NCI-H1694 (cell line): ENCODE measurements at places on chromosomes 11 and 22.

GRCh38 chr22:47168900-47169800 is 406.7 kb downstream of the TBC1D22A start:
- no peak for DNase-seq

DNA sequence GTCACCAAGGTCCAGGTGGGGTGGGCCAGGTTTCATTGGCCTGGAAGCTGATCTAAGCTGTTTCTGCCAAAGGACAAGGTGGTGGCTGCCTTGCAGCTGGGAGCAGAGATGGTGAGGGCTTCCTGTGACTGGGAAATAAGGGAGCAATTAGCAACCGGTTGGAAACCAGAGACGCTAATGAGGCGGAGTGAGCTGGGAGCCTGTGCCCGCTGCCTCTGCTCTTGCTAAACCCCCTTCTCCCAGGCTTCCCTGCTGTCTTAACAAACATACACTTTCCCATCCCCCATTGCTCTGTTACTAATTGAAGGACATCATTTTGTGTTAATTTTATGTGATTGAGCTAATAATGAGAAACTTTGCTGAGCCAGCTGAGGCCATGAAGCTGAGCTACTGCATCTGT is 121.8 kb downstream of the INSC start:
- DNase-seq: no peak

GRCh38 chr22:23302171-23303002 is 122.1 kb downstream of the BCR start:
- no peak for DNase-seq

DNA sequence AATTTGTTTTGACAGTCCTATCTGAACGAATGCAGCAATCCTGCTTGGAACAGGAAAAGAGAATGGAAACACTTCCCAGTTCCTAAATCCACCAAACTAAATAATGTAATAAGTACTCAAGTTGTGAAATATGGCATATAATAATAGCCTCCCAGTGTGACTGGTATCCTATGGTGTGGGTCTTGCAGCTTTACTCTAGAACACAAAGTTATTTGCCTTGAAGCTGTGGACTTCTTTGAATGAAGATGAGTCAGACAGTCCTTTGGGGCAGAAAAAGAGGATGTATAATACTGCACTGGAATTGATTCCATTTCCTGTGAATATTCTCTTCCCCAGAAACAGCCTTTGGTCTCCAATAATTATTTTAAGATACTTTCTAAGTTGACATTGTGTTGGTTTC is 887.0 kb downstream of the KCNA4 start:
- no peak for DNase-seq

DNA sequence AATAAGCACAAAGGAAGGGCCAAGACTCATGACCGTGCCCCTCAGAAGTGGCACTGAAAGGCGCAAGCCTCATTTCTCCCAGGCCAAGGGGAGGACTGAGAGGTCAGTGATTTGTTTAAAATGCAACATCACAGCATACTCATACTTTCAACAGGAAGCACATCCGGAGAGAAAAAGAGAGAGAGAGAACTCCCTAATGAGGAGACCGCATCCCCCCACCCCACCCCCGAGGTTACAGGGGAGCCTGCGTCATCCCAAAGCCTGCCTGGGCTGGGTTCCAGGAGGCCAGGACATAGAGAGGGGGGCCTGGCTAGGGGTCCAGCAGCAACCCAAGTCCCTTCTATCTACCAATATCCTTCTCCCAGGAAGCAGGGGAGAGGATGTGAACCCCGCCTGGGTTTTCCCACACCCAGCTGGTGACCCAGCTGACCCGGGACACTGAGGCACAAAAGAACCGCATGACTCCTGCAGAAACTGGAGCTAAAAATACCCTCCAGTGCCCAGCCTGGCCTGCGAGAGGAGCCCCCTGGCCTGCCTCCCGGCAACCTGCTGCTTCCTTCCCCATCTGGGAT is 3.8 kb downstream of the CSNK1E start:
- no peak for DNase-seq

- no peak for DNase-seq
These were observed 2.3 kb downstream of the CCDC86 start for GRCh38 chr11:60844045-60844869.

GRCh38 chr11:109730669-109731068 is 308.7 kb downstream of the C11orf87 start:
- no peak for DNase-seq

- DNase-seq: no peak
These were observed 19.3 kb upstream of the MPPED1 start for GRCh38 chr22:43392385-43392989.

DNA sequence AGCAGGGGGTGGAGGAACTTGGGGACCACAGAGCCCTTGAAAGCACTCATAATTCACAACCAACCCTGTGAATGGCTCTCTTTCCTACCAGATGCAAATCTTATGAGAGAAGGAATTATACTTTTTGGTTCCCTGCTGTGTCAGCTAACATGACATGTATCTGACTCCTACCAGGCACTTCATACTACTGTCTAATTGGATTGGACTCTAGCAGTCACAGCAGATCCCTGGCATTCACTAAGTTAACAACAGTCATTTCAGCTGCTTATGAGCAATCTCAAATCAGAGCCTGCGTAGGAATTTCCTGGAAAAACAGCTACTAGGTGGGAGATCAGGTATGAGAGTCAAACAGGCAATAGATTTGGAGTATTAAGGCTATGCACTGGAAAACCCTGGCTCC is 11.1 kb upstream of the ENDOD1 start:
- no peak for DNase-seq

DNA sequence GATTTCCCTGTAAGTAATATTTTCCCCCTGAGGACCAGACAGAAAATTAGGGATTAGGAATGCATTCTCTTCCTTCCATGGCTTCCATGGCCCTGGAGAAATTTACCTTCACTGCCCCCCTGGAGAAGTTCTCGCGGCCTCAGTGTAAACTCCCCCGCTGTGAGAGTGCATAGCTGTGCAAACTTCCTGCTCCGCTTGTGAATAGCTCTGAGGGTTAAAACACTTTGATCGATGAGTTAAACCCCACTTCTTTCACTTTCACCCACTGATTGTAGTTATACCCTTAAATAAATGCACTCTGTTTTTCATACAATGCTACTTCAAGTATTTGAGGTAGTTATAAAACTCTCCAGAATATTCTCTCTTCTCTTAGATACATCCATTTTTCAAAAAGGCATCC is 190.8 kb downstream of the DSCAML1 start:
- no peak for DNase-seq

GRCh38 chr11:911031-911889 is 650 bp upstream of the CHID1 start:
- DNase-seq: no peak

DNA sequence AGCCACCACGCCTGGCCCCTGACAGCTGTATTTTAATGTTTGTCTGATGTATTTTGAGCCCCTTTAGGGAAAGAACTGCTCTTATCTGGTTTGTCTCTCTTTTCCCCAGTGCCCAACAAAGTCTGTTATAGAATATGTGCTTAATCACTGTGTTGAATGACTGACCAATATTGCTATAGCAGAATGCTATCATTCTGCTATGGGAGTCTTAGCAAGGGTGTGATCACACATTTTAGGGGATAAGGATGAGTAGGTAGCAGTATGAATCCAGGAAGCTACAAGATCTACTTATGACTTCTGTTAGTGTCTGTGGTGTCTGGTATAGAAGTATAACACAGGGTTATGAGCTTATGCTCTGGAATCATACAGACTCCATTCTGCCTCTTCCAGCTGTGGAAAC is 117.5 kb upstream of the RRM1 start:
- no peak for DNase-seq
